Pancreas (tissue), 10 donors: ENCODE measurements at places on chromosomes 11 and 22.

GRCh38 chr22:44180706-44181032 is at the start of gene PARVG:
PARVG (plus strand) TSS chr22:44180925; CDS start chr22:44183330, 2,405 bp downstream.
- no peak for DNase-seq

DNA sequence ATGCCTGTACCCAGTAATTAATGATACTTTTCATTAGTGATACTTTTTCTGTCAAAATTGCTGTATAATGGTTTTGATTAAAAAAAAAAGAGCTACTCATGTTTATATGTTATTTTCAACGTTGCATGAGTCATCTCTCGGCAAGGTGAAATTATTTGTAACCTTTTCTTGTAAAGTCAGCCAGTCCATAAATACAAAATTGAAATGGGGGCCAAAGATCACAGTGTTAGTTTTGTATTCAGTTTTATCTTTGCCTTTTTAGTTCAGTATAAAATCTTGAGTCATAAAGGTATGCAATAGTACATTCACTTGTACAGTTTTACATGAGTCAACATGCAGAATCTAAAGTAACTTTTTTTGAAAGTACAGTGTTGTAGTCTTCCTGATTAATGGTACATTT is 4.3 kb downstream of the ARHGEF12 start:
- DNase-seq = no peak

GRCh38 chr11:133961890-133962289 is 5.1 kb upstream of the IGSF9B start:
- no peak for DNase-seq

DNA sequence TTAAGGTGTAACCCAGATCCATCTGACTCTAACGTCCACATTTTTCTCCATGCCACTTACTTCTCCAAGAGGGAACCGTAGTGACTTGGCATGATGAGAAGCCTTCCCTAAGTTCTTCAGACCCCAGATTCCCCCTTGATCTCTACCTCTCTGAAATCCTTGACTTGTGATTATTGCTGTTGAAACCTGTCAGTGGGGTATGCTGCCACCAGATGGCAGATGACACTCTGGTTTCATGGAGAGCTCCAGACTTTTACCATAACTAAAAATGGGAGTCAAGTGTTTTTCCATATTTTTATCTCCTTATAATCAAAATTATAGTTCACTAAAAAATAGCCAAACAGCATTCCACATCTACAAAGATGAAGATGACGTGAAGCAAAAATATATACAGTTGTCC is 504.2 kb downstream of the SOX6 start:
- no peak for DNase-seq

DNA sequence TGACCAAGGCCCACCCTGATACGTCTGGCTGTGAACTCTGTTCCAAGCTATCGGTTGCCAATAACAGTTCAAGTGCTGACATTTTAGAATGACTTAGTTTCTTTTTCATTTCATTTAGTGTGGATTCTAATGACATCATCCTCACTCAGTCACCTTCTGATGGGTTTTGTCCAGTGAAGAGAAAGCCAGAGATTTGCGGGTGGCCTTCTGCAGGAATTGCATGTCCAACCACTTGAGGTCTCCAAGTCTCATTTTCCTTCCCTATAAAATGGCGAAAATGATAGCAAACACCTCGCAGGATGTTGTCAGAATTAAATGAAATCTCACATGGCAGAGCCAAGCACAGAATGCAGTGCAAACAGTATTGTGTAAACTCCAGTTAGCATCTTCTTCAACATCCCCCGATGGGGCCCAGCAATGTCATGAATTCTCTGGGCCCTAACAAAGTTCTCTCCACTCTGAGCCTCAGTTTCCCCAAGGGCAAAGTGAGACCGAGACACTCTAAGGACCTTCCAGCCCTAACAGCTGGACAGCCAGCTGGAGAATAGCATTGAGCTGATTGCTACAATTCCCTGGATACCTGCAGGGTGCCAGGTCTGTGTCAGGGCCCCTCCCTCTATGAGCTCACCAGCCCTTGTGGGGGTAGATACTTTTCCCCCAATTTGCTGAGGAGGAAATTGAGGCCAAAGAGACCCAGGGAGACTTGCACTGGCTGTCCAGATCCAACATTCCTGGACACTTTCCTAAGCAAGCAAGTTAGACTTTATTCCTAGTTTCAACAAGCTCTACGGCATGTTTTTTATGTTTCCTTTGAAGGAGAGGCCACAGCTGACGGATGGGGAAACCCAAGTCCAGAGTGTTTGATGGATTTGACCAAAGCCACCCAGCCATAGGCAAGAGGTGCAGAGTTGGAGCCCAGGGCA is 286.7 kb downstream of the MN1 start:
- no peak for DNase-seq
